ENCODE measurements at places on chromosomes 6 and 20.

- no peak for DNase-seq
Measured at GRCh38 chr20:6075428-6076219, 21.8 kb upstream of the LRRN4 start.

DNA sequence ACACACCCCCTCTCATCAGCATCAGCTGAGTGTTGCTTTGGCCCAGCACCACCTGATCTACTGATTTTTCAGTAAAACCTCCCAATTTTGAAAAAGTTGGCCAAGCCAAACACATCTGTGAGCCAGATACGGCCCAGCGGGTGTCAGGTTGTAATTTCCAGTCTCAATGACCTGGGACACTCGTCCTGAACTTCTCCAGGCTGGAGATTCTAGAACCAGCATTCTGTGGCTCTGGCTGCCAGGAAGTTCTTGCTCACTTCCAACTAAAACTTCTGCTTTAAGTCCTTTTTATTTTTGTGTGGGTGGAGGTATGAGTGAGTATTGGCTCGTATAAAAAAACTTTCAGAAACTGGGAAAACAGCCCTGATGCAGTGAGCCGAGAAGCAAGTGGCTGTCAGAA, 5.1 kb downstream of the KIAA1755 start:
- no peak for DNase-seq

GRCh38 chr6:118908441-118908840, 14.5 kb downstream of the ASF1A start:
- no peak for DNase-seq

DNA sequence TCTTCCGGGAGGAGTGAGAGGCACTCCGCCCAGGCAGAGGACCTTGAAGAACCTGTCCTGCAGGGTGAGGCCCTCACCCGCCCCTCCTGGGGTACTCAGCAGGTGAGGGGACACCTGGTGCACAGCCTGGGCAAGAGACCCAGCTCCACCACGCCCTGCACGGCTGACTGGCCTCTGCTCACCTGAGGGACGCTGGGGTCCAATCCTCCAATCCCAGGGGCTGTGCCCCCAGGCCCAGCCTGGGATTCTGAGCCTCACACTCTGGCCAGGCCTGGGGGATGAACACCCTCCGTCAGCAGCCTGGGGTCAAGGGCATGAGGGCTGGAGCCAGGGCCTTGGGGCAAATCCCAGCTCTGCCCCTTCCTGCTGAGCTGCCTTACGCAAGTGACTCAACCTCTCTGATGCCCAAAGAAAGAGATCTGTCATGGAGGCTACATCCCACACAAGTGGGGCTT, 149.9 kb upstream of the PTPN1 start:
- DNase-seq = no peak

DNA sequence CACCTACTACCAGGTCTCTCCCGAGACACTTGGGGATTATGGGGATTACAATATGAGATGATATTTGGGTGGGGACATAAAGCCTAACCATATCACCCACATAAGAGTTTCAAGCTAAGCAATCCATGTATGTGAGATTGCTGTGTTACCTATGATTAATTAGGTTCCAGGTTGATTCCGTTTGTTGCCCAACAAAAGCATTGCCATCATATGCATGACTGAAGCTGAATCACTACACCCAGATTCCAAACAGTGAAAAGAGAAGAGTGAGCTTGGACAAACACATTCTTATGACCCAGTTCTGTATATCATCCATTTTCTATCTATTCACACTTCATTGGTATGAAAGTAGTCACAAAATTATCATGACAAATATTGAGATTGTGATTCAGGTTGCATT, 952.5 kb upstream of the MAN1A1 start:
- no peak for DNase-seq

- no peak for DNase-seq
Measured at GRCh38 chr6:105940990-105941389, 145.1 kb upstream of the PRDM1 start.

DNA sequence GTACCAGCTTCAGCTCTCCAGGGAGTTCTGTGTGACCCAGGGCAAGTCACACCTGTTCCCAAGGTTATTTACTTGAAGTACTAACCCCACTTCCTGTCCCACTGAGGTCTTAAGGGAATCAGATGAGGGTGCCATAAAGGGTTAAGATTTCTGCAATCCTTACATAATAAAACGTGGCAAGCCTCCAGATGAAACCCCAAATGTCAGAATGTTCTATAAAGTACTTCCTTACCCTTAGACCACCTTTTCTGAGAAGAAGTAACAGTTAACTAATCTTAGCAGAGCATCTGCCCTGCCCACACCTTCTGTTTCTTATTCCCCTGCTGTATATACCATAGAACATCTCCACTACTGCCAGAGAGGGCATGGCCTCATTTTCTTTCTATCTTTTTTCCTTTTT, 6.0 kb upstream of the AVP start:
- DNase-seq = no peak

DNA sequence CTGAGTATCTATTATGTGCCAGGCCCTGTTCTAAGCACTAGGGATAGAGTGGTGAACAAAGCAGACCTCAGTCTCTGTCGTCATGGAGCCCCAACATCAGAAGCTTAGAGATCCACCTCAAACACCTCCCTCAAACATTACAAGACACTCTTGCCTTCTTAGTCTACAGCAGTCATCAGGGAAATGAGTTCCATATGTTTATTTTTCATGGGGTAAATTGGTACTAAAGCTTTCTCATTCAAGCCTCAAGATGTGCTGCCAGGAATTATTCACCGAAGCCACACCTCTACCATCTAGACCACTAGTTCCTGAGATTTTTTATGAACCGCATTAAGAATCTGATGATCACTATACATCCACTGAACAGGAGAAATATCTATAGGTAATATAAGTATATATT, 59.0 kb upstream of the TFB1M start:
- DNase-seq = no peak

GRCh38 chr20:64069614-64070243, 6.7 kb downstream of the TCEA2 start:
- no peak for DNase-seq

GRCh38 chr6:19279273-19279684, 557.9 kb upstream of the ID4 start:
- DNase-seq = no peak

GRCh38 chr6:132788658-132789395, 9.6 kb downstream of the SLC18B1 start:
- no peak for DNase-seq

DNA sequence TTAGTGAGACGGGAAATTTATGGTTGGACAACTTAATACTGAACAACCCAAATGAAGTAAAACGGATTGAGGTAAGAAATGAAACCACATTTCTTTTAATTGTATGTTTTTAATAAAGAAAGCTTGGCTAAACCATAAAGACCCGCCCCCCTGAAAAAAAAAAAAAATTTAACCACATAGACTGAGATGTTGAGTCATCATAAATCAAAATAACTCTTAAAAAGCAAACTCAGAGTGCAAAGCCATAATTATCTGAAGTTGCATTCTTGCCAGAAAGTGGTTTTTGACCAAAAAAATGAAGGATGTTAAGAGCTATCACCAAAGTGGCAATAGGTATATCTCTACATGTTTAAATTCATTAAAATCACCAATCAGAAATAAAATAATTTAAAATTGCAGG, 101.8 kb upstream of the COL21A1 start:
- no peak for DNase-seq

DNA sequence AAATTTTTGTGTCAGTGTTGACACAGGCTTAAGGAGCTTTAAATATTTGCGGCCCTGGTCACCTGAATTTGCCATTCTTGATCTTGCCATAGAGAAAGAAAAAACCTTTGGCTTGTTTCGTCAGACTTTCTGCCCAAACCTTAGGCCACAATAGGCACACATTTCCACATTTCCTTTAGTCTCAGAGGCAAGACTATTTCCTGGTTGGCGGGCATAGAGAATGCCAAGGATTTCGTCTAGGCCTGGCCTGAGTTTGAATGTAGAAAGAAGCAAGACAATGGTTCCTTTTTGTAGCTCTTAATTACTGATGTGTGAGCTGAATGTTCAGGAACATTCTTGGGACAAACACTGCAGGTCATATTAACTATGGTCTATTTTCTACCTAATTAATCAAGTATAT, 108.1 kb downstream of the TRMT11 start:
- no peak for DNase-seq

DNA sequence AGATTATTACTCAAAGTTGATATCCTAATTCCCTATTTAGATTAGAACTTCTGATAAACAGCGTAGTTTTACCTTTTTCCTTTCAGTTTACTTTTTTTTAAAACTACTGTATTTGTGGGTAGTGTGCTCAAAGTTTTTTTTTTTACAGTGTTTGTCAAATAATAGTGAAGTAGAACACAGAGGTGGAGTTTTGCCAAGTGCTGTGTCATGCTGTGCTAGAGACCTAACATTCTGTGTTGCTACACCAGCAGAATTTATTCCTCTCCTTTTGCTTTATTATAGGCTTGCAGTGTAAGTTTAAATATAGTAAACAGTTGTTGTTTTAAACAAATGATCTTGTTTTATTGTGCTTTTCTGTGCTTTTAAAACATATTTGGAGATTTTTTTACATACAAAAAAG, 125.4 kb downstream of the HIVEP1 start:
- DNase-seq = no peak

DNA sequence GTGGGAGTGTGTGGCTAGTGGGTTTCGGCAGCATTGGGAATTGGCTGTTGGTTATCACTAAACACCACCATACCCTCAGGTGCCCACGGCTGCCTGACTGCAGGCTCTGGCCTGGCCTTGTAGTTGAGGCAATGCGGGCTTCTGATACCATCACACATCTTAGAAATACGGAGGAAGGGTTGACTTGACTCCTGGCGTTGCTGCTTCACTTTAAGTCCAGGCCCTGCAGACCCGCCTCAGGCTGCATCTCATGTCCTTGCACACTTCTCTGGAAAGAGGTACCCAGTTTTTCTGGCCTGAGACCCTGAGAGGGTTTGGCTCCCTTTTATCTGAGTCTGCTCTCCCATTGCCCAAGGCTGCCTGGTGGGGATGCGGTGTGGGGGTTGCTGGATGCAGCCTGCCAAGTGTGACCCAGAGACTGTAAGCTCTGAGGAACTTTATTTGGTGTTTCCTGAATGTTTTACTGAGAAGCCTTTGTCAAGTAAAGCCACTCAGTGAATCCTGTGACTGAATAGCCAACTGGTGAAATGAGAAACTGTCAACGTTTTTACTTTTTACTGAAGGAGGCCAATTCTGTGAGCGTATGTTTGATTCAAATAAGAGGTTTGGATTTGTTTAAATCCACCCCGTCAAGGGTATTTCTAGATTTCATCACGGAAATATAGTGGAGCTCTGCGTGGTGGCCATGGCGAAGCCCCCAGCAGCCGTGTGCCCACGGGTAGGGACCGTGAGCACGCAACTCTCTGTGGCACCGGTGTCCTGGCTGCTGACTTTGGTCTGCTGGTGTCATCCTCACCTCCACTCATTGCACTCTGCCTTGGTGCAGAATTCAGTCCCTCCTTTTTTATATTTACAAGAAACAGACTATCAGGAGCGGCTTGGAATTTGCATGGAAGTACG, 160.1 kb downstream of the DTNBP1 start:
- no peak for DNase-seq

DNA sequence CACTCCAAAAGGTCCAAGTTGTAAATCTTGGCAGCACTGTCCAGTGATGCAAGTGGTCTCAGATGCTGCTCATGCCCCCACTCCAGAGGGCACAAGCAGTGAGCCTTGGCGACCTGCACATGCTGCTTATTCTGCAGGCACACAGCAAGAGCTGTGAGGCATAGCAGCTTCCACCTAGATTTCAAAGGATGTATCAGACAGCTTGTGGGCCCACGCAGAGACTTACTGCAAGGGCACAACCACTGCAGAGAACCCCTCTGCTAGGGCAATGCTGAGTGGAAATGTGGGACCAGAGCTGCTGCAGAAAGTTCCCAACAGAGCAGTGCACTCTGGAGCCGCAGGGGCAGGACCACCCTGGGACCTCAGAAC, 26.4 kb downstream of the SDHAF4 start:
- DNase-seq = no peak

GRCh38 chr6:22010102-22010501, 286.7 kb downstream of the PRL start:
- no peak for DNase-seq

GRCh38 chr6:22043284-22043962, 253.4 kb downstream of the PRL start:
- no peak for DNase-seq

- no peak for DNase-seq
Measured at GRCh38 chr6:125149256-125150144, 4.1 kb upstream of the TPD52L1 start.

DNA sequence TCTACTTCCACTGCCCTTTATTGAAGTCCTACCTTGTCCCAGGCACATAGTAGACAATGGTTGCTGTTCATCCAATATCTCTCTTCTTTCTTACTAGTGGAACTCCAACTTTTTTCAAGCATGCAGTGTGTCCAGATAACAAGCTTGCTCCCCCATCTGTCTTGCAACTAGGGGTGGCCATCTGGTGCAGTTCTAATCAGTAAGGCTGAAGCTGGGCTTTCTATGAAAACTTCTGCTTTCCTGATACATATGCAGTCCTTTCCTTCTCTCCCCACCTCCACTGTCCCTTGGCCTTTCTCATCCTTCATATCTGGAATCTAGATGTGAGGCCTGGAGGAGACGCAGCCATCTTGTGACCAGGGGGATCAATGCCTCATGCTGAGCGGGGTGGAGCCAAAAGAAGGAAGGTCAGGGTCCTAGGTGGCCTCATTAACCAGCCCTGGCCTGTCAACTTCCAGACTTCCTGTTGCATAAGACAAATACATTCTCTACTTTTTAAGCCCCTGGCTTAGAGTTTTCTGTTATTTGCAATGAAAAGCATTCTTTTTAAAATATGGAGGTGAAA, 59.6 kb upstream of the ZFP64 start:
- no peak for DNase-seq

- no peak for DNase-seq
Measured at GRCh38 chr6:144918073-144918472, 632.9 kb downstream of the UTRN start.

DNA sequence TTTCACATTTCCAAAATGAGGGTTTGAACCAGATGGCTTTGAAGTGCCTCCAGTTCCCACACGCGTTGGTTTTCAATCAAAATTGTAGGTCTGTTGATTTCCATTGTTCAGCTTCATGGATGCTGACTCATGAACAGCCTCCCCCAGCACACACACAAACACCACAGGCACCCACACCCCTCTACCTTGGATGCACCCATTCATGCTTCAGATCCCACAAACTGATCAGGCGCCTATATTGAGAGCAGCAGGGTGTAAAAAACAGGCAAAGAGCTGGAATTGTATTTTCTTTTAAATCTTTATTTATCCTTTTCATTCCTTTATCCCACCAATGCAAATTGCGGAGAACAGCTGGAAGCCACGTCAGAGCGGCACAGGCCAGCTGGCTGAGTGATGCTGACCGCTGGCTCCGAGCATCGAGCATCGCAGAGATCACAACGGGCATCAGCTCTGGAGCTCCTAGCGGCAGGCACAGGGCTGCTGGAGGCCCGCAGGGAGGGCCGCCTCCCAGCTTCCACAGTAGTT, 29.3 kb upstream of the TBC1D7 start:
- no peak for DNase-seq

All from cortex of kidney (tissue), 1 donor.